Stimulated activated CD4-positive, alpha-beta T cell treated with anti-CD3 and anti-CD28 coated beads, Interleukin-2, amount 100 ng/mL, for 24 hours (primary cell): ENCODE measurements at places on chromosomes 16 and 17.

DNA sequence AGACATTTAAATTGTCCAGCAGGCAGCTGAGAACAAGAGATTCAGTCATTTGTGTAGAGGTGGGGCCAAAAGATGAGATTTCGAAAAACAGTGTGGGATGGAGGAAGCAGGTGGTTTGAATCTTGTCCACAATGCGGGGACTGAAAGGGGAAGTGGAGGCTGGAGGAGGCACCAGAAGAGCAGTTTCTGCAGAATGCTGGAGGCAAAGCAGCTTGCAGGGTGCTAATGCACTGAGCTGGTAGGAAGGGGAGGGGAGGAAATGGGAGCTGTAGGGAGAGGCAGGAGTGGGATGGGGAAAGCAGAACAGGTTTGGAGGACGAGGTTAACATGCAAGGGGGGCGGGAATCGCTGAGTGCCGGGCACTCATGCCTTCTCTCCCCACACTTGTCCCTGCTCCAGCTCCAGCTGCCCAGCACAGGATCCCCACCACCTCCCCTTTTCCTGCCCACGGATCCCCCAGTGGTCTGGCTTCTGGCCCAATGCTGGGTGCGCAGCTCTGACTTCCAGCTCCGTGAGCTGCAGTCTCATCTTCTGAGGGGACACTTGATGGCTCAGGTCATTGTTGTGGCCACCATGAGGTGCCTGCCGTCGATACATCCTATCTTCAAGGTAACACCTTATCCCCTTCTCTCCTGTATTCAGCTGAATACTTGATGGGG, 9.4 kb downstream of the C17orf100 start:
- DNase-seq, result no peak

DNA sequence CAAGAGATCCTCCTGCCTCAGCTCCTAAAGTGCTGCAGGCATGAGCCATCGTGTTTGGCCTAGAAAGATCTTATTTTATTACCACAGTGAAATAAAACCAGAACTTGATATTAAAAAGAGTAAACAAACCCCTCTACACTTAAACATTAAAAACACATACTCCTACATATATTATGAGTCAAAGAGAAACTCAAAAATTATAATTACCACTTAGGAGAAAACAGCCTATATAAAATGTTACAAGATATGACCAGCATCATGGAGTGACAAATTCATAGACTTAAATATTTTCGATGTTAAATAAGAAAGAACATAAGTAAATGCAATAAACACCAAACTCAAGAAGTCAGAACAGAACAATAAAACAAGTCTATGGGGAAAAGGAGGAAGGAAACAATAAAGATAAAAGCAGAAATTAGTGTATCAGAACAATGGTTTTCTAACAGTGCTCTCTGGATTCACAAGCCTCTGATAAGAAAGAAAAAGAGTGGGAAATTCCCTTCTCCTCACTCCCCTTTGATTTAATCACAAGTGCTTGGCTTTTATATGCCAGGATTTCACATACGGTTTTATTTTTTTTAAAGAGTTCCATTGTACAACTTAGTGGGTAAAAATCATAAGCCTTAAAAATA, 23.0 kb downstream of the SKAP1 start:
- DNase-seq, result no peak

DNA sequence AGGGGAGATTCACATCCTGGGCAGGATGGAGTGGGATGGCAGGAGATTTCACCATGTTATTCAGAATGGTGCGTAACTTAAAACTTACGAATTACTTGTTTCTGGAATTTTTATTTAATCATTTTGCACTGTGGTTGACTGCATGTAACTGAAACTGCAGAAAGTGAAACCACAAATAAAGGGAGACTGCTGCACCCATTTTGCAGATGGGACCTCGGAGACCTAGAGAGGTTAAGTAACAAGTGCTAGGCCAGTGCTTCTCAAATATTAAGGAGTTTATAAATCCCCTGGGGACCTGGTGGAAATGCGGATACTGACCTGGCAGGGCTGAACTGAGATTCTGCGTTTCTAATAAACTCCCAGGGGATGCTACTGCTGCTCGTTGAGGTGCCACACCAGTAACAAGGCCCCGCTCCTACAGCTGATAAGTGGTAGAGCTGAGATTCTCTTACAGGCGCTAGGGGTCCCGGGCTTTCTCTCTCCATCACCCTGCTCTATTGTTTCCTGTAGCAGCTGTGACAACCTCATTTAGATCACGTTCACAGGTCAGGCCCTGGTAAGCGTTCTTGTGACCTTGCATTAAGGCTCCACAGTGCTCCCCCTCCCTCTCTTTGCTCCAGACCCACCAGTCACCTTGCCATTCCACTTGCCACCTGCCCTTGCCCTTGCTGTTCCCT, 167.1 kb upstream of the CDH13 start:
- DNase-seq, result no peak

DNA sequence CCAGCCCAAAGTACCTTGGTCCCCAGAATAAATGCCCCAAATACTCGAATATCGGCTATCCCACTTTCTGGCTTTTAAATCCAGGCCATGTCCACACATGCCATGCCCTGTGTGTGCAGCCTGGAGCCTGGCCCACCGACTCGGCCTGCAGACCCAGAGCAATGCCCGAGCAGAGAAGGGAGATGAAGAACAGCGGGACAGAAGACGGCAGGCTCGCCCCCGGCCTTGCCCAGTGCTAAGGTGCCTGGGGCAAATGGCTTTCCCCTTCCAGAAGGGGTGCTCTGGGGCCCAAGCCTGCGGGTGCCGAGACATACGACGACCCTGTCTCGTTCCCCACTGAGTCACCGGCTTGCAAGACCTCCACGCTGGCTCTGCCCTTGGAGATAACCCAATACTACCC, 8.0 kb downstream of the CLUH start:
- DNase-seq, result no peak
